Kidney capillary endothelial cell (primary cell): ENCODE measurements at places on chromosomes 5 and 9.

DNA sequence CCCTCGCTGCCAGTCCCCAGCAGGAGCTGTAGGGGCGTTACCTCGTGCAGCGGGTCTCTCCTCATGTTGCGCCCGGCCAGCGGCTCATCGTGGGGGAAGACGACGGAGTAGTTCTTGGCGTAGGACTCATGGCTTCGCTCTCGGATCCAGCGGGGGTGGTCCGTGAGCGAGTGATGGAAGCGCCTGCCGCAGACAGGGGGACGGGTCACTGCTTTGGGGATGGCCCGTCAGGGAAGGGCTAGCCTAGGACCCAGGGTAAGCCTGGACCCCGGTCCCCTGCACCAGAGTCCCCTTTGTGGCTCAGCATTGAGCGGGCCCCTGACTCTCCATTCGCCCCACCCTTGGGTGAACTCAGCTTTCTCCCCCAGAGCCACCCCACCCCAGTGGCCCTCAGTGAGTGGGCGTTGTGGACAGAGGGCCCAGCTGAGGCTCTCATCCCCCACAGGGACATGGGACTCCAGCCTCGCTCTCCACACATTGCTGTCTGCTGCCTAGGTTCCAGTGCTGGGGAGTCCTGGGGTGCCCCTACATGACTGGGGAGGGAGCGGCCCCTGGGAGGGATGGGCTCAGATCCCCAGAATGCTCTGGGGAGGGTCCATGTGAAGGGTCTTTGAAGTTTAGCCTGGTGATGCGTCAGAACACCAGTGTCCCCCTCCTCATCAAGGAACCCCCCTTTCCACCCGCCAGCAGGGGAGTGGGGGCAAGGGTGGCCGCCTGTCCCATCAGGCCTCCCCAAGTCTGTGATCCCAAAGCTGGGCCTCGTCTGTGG is 29.7 kb downstream of the SARDH start:
- no peak for DNase-seq

DNA sequence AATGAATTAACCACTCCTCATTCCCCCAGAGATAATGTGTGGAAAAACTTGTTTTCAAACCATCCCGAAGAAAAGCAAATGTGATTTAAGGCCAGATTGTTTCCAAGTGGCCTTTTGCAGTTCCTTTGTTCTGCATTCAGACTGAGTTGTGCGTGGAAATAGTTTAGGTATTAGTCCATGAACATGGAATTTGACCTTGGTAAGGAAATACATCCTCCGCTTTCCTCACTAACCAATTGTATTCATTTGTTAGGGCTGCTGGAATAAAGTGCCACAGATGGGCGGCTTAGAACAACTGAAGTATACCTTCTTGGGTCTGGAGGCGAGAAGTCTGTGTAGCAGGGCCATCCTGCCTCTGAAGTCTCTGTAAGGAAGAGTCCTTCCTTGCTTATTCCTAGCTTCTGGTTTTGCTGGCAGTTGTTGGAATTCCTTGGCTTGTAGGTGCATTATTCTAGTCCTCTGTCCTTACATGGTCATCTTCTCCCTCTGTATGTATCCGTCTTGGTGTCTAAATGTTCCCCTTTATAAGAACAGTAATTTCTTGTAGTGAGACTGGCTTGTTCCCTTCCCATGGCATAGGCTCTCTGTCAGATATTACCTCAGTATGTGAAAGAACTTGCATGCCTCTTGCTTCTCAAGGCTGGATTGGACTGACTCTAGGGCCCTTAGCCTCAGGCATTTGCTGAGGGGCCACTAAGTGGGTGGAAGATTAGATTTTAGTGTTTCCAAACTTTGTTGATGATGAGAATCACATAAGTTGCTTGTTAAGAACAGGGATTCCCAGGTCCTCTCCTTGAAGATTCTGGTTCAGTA is 53.9 kb downstream of the RAI14 start:
- DNase-seq = peak; percentile 96

DNA sequence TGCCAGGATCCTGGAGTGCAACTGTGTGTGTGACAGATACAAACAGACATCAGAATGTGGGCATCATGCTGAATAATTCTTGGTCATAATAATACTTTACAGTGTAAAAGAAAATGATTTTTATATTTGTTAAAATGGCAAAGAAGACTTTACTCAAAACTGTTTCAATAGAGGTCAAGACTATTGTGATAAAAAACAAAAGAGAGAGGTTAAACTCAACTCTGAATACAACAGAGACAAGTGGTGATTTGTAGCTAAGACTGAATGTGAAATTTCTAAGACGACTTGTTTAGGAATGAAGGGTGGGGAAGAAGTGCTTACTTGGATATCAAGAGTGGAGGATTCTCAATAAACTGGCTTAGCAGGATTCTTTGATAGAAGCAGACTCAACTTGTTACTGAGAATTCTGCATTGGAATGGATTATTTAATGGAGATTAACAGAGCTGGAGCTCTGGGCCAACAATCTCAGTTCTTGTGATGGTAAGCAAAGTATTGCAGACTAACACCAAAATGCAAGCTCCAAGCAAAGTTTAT is 457.4 kb upstream of the CDH18 start:
- no peak for DNase-seq

GRCh38 chr5:80874162-80874561 is 86.0 kb upstream of the RASGRF2 start:
- no peak for DNase-seq

DNA sequence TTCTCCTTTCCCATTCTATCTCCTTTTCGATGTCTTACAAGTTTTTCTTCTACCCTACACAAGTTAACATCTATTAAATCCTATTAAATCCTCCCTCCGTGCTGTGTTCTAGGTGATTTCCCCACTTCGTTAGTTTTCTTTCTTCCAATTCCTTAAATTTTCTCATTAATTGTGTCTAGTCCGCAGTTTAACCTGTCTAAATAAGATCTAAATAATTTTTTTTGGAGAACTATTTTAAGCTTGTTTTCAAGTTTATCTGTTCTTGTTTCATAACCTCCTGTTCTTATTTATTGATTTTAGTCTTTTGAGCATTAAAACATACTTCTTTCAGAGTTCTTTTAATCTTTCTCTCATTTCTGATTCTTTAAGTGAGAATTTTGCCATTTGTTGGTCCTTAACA is 109.3 kb downstream of the UHRF2 start:
- DNase-seq = no peak

- no peak for DNase-seq
These were observed 12.4 kb upstream of the SIL1 start for GRCh38 chr5:139210585-139210984.

DNA sequence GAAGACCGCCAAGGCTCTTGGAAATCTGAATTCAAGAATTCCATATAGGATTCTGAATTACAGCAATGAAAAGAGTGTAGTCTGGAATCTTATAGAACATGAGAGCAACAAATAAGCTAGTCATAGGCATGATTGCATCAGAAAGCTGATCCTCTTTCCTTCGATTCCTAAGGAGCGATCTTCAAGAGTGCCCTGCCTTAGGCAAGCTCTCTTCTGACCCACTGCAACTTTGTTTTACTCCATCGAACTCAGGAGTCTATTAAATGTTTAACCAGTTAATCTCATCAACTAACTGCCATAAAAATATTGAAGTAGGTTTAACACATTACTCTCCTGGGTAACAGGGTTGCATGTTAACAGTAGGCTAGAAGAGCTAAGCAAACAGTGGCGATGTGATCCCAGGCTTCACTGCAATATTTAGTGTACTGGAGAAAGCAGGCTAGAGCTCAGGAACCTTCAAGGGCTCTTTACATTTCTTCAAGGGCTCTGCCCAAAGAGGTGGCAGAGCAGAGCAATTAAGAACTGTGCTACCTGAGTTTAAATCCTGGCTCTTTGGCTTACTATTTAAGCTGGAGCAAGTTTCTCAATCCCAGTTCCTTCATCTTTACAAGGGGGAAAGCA is 146.3 kb downstream of the RORB start:
- no peak for DNase-seq

- DNase-seq = no peak
These were observed 197.8 kb upstream of the NREP start for GRCh38 chr5:111954516-111955395.

DNA sequence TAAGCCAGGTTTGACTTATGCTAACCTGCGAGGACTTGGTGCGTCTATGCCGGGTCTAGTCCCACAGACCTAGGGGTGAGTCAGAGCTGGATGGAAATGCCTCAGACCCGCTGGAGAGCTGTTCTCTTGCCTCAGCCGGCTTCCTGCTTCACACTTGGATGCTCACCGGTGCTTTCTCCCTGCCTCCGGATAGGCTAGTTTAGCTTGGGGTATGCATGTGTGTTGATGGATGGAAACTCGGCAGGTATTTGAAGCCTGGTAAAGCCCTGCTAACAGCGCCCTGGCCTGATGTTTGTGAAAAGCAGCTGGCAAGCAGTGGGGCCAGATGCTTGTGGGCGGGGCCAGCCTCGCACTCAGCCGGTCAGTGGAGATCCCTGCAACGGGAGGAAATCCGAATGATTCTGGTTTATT is 29.3 kb downstream of the PRRC2B start:
- DNase-seq = peak; percentile 81

- DNase-seq = peak; percentile 52
These were observed 87.6 kb downstream of the ERP44 start for GRCh38 chr9:100011062-100011681.

GRCh38 chr9:131754846-131755245 is 15.0 kb upstream of the RAPGEF1 start:
- no peak for DNase-seq

GRCh38 chr9:109972026-109972882 is 192.3 kb downstream of the PALM2AKAP2 start:
- no peak for DNase-seq

- no peak for DNase-seq
These were observed 28.1 kb upstream of the SPATA31E1 start for GRCh38 chr9:87854580-87854955.

DNA sequence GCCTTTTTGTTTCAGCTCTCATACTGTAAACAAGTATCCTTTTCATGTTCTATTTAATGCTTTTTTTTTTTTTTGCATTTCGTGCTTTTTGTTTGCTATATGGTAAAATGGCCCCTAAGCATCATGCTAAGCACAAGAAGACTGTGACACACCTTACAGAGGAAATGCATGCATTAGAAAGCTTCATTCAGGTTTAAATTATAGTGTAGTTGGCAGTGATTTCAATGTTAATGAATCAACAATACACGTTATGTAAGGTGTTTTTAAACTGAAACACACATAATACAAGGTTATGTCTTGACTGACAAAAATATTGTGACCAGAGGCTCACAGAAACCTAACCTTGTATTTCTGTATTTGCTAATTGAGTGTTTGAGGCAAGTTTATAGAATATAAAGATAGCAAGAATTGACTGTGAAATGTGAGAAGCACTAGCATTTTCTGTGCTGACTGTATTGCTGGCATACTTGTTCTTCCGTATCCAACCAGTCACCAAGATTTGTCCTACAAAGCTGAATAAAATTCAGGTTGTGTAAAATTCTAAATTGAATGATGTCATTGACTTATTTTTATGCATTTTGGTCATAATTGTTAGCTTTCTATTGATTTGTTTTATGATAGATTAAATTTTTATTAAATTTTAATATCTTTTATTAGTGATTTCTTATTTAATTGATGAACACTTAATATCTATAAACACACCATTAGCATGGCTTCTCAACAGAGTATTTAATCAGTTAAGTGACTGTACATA is 4.1 kb downstream of the CFAP95 start:
- no peak for DNase-seq

DNA sequence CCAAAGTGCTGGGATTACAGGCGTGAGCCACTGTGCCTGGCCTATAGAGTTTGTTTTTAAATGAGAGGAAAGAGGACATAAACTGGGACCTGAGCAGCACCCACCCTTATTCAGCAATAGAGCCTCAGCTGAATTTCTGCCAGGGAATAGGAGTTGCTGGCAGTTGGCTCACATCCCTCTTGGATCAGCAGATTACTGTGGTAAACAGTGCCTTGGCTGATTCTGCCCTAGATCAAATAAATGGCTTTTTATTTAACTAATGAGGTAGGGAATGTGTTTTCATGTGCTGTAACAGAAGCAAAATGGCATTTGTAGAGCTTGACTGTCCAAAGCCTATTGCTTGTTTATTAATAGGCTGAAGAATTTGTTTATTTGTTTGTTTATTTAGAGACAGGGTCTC is 2.1 kb downstream of the ARHGEF37 start:
- no peak for DNase-seq

DNA sequence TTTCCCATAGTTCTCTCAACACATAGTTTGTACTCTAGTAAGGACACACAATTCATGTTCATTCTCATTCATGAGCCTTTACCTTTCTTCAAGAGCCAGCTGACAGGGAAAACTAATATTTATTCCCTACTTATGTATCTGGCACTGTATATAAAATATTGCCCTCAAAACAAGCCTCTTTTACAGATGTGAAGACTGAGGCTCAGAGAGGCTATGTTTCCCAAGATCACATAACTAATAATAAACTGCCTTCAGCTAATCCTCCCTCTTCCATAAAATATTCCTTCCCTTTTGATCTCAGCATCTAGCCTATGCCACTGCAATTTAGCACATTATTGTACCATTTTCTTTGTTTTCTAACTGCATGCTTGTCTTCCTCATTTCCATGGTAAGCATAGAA is 18.2 kb downstream of the ALDOB start:
- no peak for DNase-seq

DNA sequence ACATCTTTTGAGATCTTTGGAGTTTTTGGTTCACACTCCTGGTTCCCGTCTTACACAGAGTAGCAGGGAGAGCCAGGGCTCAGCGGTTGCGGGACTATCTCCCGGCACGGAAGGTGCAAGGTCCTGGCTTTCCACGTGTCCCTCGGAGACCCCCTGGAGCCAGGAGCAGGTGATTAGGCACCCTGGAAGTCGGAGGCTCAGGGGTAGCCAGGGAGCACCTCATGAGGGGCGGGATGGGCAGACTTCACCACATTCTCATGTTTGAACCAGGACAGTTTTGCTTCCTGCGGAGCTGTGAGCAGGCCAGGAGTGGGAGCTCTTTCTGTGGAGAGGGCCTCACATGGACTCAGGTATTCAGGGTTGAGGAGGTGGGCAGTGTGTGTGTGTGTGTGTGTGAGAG is 273.7 kb upstream of the IRX1 start:
- no peak for DNase-seq

DNA sequence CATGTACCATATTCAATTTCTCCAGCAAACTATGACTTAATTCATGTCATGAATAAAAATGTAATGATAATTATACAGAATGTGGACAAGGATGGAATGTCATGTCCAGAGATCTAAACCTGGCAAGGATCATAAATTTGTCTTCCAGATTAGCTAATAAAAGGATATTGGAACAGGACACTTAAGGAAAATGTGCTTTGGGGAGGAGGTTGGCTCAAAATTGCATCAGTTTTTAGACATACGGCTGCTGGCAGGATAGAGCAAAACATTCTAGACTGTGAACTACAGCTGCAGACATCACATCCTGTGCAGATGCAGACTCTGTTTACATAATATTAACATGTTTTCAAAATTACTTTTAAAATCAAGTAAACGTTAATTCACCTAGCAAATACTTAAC is 248.4 kb downstream of the TLR4 start:
- no peak for DNase-seq

GRCh38 chr9:36858805-36859375 is 175.2 kb downstream of the PAX5 start:
- DNase-seq = no peak
